ENCODE measurements at places on chromosomes 1 and 21.

DNA sequence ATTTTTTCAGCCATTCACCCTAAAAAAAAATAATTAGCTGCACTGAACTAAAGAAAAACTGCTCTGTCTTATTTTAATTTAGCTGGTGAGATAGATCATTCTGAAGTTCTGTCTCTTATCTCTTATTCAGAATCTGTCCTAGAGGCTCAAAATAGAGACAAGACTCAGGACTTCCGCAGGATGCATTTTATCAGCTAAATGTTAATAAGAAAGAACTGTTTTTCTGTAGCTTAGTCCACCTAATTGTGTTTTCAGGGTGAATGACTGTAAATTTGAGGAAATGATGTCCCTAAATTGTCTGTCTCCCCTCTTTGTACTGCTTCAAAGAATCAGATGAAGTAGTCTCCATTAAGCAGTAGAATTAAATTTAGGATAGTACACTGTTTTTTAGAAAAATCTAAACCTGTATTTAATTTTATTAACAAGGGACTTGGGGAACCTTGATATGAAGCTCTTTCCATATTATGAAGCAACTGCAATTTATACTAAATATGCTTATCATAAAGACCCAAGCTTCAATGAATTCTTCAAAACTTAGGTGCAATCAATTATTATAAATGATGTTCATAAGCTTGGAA lies 671.9 kb downstream of the RWDD3 start:
- DNase-seq = no peak

DNA sequence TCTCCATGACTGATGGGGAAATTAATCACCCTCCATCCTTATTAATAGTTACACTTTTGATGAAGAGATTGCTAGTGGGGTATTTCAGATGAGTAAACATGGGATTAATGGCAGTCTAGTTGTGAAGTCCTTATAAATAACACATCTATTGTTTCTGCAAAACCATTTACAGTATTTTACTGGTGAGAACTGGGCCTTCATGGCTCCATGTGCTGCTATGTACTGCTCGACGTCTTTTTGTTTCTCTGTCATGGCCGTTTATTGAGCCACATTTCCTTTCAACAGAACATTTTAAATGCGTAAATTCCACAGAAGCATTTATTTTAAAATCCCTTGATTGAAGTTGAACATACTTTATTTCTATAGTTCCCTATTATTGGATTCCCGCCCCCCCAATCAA lies 34.5 kb downstream of the SPEN start:
- no peak for DNase-seq

DNA sequence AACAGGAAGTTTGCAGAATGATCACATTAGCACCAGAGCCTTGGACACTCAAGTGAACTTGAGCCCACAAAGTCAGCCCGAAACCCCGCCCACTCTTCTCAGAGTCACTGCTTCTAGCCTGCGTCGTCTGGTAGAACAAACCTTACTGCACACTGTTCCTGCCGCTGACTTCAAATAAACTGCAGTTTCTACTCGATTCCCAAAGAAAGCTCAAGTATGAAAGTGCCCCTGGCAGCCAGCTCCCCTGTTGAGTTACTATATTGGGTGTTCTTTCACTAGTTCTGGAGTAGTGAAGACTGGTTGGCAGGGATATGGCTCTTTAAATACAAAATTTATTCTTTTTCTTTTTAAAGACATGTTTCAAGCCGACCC lies 164.7 kb downstream of the GALNT2 start:
- no peak for DNase-seq

DNA sequence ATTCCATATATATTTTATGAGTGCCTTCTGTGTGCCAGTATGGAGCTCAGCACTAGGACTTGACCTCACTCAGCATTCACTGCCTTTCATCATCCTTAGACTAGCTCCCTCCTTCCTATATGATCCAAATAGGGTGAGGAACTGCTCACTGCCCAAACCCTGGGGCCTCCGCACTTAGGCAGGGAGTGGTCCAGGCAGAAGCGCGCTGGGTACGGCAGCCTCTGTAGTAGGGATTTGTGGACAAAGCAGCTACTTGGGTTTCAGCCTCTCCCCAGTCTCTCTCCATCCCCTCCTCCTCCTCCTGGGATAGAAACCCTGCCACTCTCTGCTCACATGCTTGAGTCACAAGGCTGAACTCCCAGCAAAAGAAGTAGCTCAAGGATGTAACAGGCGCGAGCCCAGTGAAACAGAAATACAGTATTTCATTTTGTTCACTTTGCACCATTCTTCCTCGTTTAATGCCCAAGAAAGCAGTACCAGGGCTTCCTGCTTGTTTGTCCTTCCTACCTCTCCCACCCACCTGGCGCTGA lies 32.9 kb downstream of the PLEKHA6 start:
- DNase-seq = no peak

DNA sequence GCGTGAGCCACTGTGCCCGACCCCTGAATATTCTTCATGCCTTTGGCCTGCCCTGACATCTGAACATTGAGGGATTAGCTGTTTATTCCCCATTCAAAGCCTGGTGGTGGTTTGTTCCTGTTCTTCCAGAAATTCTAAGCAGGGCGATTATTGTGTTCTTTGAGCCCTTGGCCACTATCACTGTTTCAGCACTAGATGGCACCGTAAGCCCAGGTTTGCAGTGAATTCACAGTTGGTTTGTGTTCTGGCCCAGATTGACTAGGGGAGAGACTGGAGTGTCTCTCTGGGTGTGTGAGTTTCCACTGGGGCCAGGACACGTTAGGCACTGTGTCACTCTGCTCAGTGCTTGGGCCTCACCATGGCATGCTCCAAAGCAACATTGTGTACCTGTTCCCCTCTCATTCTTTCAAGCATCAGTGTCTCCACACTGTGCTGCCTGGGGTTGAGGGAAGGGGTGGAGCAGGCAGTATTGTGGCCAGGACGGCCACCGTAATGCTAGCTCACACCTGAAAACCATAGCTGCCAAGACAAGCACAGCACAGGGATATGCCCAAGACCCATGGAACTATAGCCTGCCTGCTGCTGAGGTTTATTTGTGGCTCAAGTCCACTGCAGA lies 52.7 kb downstream of the PKN2 start:
- peak; percentile 30 for DNase-seq

- no peak for DNase-seq
These were observed 7.8 kb upstream of the AMIGO1 start for GRCh38 chr1:109517337-109517736.

- DNase-seq = no peak
These were observed 115.5 kb downstream of the RERE start for GRCh38 chr1:8701794-8702471.

GRCh38 chr1:214566158-214567104 lies 15.0 kb upstream of the PTPN14 start:
- no peak for DNase-seq

DNA sequence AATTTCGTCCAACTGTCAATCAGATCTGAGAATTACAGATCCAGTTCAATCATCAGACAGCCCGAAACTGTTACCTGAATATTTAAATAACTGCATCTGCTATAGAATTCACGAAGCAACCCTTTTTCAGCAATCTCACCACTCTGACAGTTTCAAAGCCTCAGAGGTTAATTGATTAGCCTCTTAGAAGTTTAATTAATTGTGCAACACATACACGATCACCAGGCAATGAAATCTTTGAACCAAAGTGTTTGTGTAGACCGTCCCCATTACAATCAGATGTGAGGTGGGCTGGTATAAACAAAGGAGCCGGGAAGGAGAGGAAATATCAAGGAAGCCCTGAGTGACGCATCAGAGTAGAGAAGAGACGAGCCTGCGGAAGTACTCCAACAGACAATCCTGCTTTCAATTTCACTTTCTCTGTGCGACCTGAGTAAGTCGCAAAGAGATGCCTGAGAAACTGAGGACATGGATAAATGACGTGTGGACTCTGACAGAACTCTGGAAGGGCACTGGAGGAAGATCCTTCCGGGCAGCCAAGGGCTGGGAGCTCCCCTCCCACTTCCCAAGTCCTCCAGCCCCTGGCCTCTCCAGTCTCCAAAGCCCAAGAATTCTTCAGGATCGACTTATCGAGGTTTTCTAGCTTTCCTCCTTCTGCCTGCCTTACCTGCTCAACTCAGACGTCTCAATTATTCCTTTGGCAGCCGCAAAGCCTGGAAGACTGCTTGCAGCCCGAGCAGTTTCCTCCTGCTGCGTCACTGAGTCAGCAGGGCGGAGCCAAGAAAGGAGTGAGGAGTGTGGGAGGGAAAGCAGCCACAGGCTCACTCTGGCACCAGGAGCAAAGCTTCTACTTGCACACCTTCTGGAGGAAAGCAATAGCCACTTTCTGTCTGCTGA lies at the start of gene RNASEL:
Gene RNASEL (minus strand): TSS at position 757 of the 897 bp plus-strand sequence. CDS start 2,450 bp downstream, outside the sequence.
- peak; percentile 56 for DNase-seq

DNA sequence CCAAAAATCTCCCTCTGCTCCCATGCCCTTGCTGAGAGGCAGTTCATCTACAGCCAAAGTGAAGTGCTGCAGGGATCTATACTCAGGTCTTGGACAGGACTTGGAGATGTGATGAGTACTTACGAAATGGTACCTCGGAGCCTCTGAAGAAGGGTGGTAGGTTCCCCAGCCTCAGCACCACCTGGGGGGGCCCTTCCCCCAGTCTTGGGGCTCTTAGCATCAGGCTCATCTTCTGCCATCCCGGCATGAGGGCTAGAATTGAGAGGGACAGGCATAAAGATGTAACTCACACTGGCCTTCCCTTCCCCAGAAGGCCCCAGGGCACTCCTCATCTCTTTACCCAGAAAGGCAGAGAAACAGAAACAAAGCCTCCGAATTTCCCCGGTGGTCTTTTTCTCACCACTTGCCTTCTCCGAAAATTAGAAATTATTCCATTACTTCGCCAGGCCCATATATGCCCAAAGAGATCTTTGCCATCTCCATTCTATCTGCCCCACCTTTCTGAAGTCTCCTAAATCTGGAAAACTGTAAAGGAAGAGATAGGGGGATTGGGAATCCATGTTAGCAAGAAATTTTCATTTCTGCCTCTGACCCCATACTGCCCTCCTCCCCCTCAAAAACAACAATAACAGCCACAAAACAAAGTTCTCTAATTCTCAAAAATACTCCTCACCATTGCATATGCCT lies 827 bp downstream of the RFX5 start:
- DNase-seq = peak; percentile 11

DNA sequence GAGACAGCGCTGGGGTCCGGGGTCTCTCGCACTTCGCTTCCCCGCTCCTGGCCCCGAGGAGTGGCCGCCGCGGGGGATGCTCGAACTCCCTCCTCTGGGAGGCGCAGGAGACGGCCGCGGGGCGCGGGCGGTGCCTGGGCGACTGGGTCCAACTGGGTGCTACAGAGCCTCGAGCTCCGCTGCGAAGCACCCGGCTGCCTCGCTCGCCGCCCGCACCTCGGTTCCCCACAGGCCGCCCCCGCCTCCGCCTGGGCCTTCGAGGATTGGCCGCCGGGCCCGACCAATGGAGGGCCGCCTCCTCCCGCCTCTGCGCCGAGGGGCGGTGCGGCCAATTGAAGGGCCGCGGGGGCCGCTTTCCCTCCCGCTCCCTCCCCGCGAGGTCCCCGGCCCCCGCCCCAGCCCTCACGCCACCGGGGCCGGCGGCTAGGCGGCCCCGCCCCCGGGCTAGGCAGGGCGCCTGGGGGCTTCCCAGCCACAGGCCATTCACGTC lies at the start of gene CNN3:
Gene CNN3 (minus strand): TSS at position 196 of the 490 bp plus-strand sequence. CDS start 216 bp downstream, outside the sequence.
- peak; percentile 86 for DNase-seq

- no peak for DNase-seq
These were observed 151.9 kb upstream of the GJB5 start for GRCh38 chr1:34602907-34603306.

DNA sequence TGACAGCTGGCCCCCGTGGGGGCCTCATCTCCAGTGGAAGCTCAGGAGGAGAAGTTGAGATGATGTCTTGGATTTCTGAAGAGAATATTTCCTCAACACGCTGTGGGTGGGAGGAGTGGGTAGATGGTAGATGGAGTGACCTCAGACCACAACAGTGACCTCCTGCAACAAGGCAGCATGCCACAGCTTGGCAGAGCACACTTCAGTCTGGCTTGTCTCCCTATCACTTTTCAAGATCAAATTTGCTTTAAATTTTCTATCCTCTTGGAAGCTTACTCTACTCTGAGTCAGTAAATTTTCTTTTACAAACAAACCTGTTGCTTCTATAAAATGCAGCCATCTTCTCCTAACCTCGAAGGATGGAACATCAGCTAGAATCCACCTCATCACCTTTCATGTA lies 59.7 kb downstream of the NTPCR start:
- no peak for DNase-seq

DNA sequence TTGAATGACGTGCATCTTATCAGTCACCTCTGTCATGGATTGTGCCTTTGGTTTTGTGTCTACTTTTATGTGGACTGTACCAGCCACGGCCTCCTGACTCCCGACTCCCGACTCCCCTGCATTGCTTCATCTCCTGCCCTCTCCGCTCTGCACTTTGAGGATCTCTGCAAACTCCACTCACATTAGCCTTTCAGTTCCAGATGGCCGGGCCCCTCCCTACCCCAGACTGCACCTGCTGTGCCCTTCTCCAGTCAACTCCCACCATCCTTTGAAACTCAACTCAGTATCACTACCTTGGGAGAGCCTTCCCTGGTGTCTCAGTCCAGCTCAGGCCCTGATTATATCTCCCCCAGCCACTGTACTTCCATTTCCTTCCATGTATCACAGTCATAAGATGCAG lies 71.4 kb downstream of the MDM4 start:
- no peak for DNase-seq

DNA sequence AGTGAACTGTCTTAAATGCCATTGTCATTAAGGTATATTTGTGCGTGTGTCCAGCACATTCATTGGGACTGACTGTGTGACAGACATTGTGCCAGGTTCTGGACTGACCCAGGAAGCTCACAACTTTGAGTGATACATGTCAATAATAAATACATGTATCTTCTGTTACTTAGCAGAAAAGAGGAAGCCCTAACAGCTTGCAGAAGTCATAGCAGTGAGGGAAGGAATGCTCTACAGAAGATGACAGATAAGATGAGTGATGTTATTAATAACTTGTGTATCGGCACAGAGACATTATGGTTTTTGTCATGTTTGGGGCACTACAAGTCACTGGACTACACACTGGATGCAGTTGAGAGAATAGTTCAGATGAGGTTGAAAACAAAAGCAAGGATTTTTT lies 1.2 kb upstream of the SRSF11 start:
- DNase-seq = no peak

GRCh38 chr1:171379846-171380245 lies 65.9 kb downstream of the FMO4 start:
- DNase-seq = no peak
